NB4 (cell line): ENCODE measurements at places on chromosomes 7 and 10.

- DNase-seq = peak; percentile 34
Measured at GRCh38 chr7:138563808-138564207, 103.7 kb downstream of the TRIM24 start.

DNA sequence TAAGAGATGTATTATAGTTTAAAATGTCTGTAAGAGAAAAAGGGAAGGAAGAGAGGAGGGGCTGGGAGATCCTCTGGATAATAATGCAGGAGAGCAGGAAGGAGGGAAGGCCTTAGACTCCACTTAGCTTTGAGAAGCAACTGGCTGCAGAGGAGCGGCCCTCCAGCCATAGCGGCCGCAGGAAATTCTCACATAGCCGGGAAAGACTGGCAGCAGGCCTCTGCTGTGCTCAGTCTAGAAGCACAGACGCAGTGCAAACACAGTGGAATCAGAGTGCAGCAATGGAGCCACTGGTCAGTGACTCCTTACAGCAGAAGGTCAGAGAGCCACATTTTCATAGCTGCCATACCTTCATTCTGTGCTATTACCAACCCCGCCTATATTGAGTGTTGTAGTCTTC, 153.3 kb downstream of the VWC2 start:
- no peak for DNase-seq

- DNase-seq = peak; percentile 46
Measured at GRCh38 chr10:49362596-49363260, 33.2 kb downstream of the DRGX start.

- DNase-seq = no peak
Measured at GRCh38 chr10:77068272-77068671, 569.3 kb downstream of the KCNMA1 start.

GRCh38 chr10:3672220-3672619, 112.8 kb downstream of the KLF6 start:
- DNase-seq = no peak

GRCh38 chr10:103428989-103429643, 23.1 kb downstream of the CALHM2 start:
- no peak for DNase-seq

GRCh38 chr7:148852272-148852671, 31.8 kb downstream of the EZH2 start:
- no peak for DNase-seq

DNA sequence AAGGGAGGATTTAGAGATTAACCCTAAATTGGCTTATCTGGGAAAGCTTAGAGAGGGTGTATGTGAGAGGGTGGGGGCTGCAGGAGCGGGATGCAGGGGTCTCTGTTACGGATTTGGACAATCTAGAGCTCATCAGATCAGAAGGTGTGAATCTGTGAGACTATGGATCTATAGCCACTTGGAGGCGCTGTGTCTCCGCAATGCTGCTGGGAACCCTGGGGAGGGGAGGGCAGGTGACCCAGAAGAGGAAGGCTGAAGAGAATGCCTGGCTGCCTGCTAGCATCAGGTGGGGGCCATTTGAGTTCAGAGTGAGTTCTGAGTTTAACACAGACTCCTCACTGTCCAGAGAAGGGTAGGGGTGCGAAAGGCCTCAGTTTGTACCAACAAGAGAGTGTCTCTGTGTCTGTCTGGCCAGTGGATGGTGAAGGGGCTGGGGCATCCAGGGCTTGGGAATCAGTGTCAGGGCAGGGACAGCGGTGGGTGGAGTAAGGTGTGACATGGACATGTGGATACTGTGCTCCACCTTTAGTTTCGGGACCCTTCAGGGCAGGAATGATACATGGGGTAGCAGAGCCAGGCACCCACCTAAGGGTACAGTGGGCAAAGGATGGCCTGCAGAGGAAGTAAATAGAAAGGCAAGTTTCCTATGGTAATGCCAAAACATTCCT, 187.3 kb upstream of the PRSS58 start:
- peak; percentile 52 for DNase-seq

DNA sequence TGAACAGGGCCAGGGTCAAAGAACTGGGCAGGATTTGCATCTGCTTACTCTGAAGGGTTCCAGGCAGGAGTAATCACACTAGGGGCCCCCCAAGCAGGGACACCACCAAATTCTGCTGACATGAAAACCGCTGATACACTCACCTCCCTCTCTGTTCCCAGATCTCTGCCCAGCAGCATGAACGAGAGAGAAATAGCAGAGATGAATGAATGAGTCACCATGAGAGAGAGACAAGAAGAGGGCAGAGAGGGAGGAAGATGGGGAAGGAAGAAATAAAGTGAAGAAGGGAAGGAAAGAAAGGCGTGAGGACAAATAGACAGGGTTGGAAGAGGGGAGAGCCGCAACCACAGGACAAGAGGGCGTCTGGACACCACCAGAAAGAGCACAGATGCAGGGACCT, 285.9 kb upstream of the NEBL start:
- no peak for DNase-seq

DNA sequence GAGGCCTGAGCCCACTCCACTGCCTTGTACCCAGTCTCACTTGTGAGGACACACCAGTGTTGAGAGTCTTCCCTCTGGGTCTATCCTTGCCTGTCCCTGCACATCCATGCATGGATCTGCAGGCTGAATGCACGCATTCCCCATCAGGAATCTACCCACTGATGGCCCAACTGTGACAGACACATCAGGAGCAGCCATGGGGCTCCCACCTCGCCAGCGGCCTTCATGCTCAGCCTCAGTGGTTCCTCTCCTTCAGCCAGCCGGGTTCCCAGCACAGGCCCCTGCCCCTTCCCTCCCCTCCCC, 21.3 kb downstream of the ANTXRL start:
- DNase-seq = no peak

DNA sequence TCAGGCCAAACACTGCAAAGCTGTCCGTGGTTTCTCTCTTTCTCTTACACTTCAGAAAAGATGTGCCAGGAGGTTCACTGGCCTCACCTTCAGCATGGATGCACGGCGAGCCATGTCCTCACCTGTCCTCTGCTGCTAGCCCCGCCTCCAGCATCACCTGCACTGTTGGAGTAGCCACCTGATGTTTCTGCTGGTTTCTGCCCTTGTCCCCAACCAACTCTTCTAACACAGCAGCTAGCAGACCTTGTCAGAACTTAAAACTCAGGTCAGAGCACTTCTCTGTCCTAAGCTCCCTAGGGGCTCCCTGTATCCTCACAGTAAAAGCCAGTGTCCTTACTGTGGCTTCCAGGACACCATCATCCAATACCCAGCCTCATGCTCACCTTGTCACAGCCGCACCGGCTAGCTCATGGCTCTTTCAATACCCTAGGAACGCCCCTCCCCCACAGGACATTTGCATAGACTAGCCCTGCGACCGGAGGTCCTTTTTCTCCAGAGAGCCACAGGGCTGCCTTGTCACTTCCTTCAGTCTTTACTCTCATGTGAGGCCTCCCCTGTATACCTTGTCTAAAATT, 15.2 kb downstream of the PALD1 start:
- peak; percentile 84 for DNase-seq

DNA sequence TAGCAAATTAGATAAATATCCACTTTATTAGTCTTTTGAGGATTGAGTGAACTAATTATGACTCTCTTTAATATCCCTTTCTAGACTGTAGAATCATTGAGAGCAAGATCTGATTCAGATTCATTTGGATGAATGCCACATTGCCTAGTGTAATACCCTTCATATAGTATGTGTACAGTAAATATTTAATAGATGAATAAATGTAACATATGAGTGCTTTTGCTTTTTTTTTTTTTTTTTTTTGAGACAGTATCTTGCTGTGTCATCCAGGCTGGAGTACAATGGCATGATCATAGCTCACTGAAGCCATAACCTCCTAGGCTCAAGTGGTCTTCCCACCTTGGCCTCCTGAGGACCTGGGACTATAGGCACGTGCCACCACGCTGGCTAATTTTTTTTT, 14.8 kb downstream of the SAMD8 start:
- no peak for DNase-seq

GRCh38 chr7:2659556-2660358, 28.0 kb downstream of the TTYH3 start:
- no peak for DNase-seq

DNA sequence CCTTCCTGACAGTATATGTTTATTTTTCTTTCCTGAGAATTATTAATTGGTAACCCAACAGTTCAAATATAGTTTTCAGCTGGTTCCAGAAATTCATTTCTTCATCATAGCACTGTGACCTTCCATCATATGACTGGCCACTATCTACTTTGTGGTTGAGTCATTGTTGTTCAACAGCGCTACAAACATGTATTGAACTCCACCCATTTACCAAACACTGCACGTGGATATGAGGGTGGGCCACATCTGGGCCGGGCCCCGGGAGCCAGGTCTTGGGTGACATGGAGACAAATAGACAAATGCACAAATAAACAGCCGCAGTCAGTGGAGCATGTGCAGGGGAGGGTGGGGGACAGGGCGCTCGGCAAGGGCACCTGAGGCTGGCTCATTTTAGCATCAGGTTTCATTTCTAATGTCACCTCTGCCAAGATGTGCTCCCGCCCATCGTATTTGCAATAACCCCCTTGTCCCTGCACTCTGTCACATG, 24.0 kb upstream of the EEPD1 start:
- DNase-seq = no peak

GRCh38 chr10:458421-458851, 231.0 kb downstream of the DIP2C start:
- DNase-seq = no peak

- no peak for DNase-seq
Measured at GRCh38 chr7:133846203-133846945, 280.8 kb upstream of the LRGUK start.
